Hepatocyte (in vitro differentiated cells): ENCODE measurements at places on chromosomes 5 and 9.

GRCh38 chr9:78539188-78539587, 242.3 kb downstream of the PSAT1 start:
- H3K4me3 ChIP-seq: no peak overlapping the region
- H3K27ac ChIP-seq: no peak overlapping the region
- peaks cover 14% of the 10 kb centered on the region for H3K4me1 ChIP-seq
- H3K36me3 ChIP-seq: no peaks in the 10 kb centered on the region

- H3K27me3 ChIP-seq: peaks cover 36% of the 10 kb centered on the region
- H3K4me3 ChIP-seq: no peak overlapping the region
- DNase-seq: no peak
- H3K4me1 ChIP-seq: peaks cover 9% of the 10 kb centered on the region
- H3K27ac ChIP-seq: no peak overlapping the region
These were observed 3.5 kb upstream of the KCNN2 start for GRCh38 chr5:114358329-114358728.

DNA sequence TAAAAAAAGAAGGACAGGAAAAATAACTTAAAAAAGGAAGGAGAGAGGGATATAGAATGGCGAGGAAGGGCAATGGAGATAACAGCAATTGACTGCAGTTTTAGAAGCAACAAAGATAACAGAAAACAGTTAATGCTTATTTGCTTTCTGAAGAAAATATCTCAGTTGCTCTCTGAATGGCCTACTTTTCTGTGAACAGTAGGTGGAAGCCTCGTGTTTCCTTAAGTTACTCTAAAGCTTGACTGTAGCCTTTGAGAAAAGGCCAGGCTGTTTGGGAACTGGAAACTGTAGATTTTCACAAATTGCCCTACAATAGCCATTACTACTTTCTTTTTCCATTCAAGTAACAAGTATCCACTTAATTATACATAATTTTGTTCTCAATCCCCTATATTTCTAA, 404.5 kb downstream of the YTHDC2 start:
- H3K36me3 ChIP-seq: no peaks in the 10 kb centered on the region
- H3K27me3 ChIP-seq: no peaks in the 10 kb centered on the region
- no peak overlapping the region for H3K4me3 ChIP-seq

DNA sequence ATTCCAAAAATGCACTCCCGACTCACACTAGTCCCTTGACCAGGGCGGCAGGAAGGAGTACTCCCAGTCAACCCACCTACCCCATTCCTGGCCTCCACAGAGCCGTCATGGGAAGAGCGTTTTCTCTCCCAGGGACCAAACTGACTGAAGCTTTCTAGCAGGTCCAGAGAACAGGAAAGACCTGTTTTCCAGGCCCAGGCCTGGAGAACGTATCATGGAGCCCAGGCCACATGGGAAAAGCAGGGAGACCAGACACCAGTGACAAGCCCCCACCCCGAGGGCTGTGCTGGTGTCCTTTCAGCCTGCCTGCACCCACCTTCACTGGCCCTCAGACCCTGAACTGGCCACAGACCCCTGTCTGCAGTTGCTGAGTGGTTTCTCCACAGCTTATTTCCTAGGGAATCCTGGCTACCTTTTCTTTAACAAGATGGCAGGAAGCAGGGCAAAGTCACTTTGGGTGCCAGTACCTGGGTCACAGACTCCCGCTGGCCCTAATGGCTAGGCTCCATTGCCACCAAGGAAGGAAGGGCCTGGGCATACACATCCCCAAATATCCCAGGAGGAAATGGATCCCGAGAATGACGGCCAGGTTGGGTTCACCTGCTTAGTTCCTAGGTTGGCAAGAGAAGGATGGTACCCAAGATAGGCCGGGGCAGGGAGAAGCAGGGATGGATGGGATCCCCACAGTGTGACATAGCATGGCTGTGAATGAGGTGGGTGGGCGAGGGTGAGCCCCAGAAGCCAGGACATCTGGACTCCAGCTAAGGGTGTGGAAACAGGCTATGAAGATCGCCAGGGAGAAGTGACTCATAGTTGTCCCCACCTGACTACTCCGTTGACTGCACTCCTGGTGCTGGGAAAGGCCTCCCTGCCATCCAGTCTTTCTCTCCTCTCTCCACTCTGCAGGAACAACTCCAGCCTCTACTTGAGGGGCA, 12.2 kb downstream of the CCNI2 start:
- H3K27ac ChIP-seq: no peak overlapping the region
- H3K27me3 ChIP-seq: no peaks in the 10 kb centered on the region
- no peaks in the 10 kb centered on the region for H3K36me3 ChIP-seq
- DNase-seq: no peak

GRCh38 chr9:110815361-110815760, 146.8 kb downstream of the MUSK start:
- DNase-seq: no peak
- no peaks in the 10 kb centered on the region for H3K4me1 ChIP-seq
- H3K36me3 ChIP-seq: no peaks in the 10 kb centered on the region
- H3K27me3 ChIP-seq: no peaks in the 10 kb centered on the region

DNA sequence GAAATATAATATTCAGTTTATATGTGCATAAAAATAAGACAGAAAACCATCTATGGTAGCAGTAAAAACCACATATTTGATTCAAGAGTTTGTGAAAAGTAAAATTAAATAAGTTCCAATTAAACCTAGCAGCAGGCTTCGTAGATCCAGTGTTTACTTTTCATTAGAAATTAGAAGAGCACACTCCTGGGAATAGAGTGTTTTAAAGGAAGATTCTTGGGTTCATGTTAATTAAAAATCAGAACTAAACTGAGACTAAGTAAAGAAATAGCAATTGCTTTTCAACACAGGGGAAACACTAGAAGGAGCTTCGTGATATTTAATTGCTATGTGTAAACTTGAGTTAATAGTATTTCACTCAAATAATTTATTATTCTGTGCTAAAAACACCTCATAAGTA, 1097.8 kb upstream of the CDH18 start:
- no peak for DNase-seq
- no peaks in the 10 kb centered on the region for H3K4me1 ChIP-seq
- H3K27ac ChIP-seq: no peak overlapping the region

DNA sequence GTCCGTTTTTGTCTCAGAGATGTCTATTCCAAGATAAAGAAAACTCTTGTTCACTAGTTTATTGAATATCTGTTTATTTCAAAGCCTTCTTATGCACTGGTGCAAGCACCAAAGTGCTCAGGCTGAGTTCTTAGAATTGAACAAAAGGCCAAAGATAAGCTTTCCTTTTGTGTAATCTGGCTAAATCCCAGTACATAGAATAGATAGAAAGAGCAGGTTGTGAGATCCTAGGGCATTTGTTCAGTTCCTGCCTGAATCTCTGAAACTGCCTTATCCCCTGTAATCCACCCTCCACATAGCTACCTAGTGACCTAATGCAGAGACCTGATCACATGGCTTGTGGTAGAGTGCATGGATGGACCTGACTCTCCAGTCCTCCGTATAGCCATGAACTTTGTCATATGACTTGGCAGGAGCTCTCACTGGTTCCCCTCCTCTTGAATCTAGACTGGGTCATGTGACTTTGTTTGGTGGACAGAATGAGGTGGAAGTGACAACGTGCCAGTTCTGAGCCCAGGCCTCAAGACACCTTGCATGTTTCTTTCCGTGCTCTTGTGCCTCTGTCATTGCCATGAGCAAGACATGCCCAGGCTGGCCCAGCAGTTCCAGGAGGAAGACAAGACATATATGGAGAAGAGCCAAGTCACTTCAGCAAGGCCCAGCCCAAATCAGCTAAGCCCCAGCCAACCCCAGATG, 139.3 kb upstream of the SHB start:
- no peak overlapping the region for H3K4me3 ChIP-seq
- no peaks in the 10 kb centered on the region for H3K4me1 ChIP-seq
- DNase-seq: peak; percentile 57
- H3K27me3 ChIP-seq: no peaks in the 10 kb centered on the region
- H3K36me3 ChIP-seq: no peaks in the 10 kb centered on the region
- H3K27ac ChIP-seq: peak overlapping the region; percentile 35

DNA sequence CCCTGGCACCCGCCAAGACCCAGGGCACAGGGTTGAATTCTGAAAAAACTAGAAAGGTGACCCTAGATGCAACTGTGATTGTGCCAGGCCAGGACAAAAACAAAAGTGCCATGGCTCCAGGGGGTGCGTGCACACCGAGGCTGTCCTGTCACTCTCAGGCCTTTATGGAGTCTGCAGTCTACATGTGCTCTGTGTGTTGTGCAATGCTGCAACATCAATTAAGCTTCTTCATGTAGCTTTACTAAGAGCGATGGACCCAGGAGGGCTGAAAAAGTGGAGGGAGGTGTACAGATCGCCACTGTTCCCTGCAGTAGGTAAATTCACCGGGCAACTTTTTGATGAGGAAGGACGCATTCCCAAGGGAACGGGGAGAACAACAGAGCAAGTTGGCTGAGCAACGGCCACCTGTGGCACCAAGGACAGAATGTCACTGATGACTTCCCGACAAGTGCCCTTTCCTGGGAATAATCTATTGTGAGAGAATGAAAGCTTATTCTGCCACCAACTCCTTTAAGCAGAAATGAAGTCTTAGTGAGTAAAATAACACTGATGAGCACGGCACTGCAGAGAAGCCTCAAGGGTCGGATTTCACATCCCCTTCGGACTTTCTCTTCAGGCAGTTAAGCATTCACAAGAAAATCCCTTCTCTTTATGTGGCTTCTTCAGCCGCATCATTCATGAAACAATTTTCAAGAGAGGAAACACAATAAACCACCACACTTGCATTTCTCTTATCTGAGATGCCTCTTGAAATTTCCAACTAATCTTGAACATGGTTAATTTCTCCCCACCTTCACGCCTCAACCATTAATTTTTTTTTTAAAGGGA, 149.6 kb downstream of the DROSHA start:
- H3K27ac ChIP-seq: no peak overlapping the region
- DNase-seq: no peak
- H3K27me3 ChIP-seq: no peaks in the 10 kb centered on the region
- H3K4me3 ChIP-seq: no peak overlapping the region
- H3K36me3 ChIP-seq: no peaks in the 10 kb centered on the region

- H3K4me3 ChIP-seq: no peak overlapping the region
- no peaks in the 10 kb centered on the region for H3K27me3 ChIP-seq
- H3K4me1 ChIP-seq: no peaks in the 10 kb centered on the region
- no peak for DNase-seq
These were observed 231.8 kb upstream of the RGMB start for GRCh38 chr5:98541641-98542040.

DNA sequence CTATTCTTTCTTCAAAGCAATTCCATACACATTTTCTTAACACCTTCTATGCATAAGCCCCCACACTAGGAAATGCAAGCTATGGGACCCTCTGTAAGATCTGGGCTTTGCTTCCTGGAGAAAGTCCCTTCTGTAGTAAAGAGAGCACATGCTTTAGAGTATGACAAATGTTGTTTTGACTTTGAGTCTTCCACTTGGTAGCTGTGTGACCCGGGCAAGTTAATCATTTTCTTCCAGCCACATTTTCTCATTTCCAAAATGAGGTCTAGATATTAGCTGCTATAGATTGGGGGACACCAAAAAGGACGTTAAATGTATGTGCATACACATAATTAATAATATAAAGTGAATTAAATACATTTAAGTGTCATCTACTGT, 334.0 kb downstream of the NFIB start:
- H3K4me3 ChIP-seq: no peak overlapping the region
- peaks cover 3% of the 10 kb centered on the region for H3K4me1 ChIP-seq
- H3K27ac ChIP-seq: no peak overlapping the region
